NCI-H1436 treated with DMSO at 0.1 percent for 48 hours (cell line): ENCODE measurements at places on chromosomes 5 and 9.

- DNase-seq, result no peak
Measured at GRCh38 chr5:171142617-171143016, 166.4 kb upstream of the TLX3 start.

DNA sequence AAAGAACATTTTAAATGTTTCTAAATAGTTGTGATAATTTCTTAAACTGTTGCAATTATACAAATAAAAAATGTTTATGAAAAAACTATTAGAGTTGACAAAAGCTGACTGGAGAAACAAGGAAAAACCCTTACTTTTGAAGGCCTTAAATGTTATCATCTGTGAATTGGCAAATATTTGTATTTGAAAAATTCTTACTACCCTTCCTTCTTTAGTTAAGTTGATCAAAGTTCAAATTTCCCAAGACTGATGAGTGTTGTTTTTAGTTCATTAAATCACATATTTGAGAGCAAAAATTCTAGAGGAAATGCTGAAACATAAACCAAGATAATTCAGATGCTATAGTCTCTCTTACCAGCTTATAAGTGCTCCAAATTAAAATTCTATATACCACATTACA, 2.6 kb upstream of the SLC35D2 start:
- DNase-seq, result no peak

GRCh38 chr5:108545301-108545700, 163.4 kb upstream of the FBXL17 start:
- no peak for DNase-seq

GRCh38 chr5:143606043-143606752, 202.7 kb upstream of the NR3C1 start:
- DNase-seq, result no peak

GRCh38 chr5:151083081-151083676, 2.3 kb upstream of the TNIP1 start:
- DNase-seq, result no peak

- no peak for DNase-seq
Measured at GRCh38 chr9:72133365-72134035, 15.7 kb upstream of the GDA start.

DNA sequence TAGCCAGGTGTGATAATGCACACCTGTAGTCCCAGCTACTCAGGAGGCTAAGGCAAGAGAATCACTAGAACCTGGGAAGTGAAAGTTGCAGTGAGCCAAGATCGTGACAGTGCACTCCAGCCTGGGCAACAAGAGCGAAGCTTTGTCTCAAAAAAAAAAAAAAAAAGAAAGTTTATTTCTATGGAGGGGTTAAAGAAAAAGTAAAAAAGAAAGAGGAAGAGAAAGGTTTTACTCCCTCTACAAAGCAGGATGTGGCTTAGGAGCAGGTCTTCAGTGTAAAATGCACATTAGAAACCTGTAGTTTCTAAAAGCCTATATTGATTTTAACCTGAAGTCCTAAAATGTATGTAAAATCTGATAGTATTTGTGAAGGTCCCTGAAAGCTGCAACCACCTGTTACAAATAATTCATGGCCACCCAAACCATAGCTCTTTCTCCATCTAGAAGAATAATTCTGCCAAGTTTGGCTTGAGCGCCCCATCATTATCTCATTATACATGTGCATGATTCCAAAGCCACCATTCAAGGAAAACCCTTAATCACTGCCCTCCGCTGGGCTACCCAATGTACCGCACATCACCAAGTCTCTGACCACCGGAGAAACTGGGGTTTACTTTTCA, 3.4 kb downstream of the FNBP1 start:
- no peak for DNase-seq

GRCh38 chr5:128470663-128471062, 67.4 kb downstream of the FBN2 start:
- no peak for DNase-seq

DNA sequence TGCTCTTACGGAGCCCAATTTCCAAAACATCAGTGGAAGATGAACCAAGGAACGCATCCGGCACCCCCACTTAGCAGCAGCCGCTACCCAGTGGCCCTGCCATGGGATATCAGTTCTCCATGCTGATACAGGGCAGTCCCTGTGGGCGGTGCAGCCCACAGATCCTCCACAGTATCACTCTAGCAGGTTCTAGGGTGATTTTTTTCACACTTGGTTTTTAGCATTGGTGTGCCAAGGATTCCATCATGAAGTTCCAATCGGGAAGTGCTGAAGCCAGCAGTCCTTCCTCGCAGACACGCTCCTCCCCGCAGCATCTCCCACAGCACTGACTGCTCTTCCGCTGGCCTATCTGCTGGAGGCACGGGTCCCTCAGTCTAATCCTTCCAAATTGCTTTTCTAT, 261.9 kb downstream of the SYK start:
- DNase-seq, result no peak

GRCh38 chr5:37738057-37738691, 101.7 kb downstream of the GDNF start:
- no peak for DNase-seq
